ENCODE measurements at places on chromosomes 1 and 21.

DNA sequence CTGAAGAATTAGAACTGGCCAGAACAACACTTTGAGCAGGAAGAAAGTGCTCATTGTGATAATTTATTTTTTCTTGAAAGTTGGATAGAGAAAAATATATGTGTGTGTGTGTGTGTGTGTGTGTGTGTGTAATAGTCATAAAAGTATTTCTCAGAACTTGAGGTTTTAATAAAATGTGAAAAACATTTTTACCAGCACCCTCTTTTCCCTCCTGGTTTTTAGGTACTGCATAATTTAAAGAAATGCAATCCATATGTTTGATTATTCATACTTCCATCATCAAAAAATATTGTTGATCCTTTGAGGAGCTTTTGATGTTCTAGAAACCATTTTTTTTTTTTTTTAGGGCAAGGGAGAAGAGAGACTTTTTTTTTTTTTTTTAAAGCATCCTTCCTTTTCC is 66.8 kb upstream of the JUN start:
- no peak for DNase-seq

- no peak for DNase-seq
These were observed 43.8 kb downstream of the DDR2 start for GRCh38 chr1:162676087-162676486.

GRCh38 chr1:224381880-224382548 is 25.3 kb downstream of the CNIH4 start:
- no peak for DNase-seq

- no peak for DNase-seq
These were observed 30.9 kb downstream of the TRIM11 start for GRCh38 chr1:228375578-228376261.

DNA sequence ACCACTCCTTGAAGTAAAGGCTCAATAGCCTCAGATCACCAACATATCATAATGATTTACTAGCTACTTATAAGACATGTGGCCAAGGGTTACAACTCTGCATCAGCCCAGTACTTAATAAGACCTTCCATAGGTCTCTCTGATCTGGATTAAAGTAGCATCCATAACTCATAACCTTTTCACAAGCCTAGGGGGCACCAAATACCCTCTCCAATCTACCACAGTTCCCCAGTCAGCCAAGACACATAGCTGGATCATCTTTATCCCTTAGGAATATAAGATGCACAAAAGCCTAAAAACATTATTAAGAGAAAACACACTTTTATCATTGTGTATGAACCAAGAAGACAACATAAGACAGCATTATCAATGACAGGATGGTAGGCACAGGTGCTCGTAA is 22.1 kb downstream of the SSX2IP start:
- DNase-seq: no peak

DNA sequence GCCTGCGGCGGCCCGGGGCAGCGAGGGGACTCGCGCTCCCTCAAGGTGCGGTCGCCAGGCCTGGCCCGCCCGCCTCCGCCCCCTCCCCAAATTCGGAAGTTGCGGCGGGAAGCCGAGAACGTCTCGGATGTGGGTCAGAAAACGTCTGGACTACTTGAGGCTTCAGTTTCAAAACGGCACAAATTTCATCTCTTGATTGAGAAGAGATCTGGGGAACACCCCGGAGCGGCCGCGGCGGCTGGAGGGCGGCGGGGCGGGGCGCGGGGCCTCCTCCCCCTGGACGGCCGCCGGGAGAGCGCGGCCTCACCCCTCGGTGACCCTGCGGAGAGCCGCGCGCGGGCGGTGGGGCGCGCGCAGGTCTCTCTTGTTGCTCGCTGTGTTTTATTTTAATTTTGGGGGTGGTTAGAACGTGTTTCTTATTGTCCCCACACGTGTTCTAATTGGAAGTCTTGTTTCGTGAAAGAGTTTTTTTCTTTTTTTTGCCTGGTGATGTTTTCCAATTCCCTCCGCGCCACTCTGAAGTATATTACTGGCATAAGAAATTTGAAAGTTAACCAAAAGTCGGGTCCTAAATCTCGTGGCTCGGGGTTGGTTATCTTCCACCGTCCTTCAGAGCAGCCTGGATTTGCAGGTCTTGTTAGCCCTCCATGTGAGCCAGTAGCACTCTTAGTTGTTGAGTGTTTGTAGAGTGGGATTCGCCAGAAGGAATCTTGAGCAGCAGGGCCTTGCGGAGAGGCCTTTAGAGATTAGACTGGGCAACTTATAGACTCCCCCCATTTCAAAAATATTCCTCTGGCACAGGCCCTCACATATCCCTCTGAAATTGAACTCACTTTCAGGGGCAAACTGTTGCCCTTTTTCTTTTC is 749 bp downstream of the PCBP3 start:
- peak; percentile 27 for DNase-seq

DNA sequence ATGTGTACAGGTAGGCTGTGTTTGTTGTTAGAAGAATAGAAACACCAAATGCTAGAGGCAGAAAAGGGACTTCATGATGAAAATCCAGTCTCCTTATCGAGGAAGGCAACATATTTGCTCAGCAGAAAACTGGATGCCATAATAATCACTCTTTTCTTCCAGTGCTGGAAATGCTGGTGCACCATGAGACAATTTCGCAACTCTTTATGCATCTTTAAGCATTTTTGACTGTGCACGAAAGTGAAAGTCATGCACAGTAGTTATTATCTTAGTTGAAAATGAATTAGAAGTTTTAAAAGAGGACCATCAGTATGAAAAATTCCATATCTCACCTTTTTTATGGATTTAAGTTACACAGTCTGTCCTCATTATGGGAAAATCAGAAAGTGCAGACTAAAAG is 29.1 kb downstream of the SMYD2 start:
- DNase-seq: no peak

GRCh38 chr1:182348961-182349747 is 42.4 kb downstream of the GLUL start:
- DNase-seq: no peak

- DNase-seq: no peak
These were observed 149.0 kb downstream of the IGSF21 start for GRCh38 chr1:18256282-18257235.

- DNase-seq: no peak
These were observed 95.6 kb upstream of the JUN start for GRCh38 chr1:58879464-58879863.

- no peak for DNase-seq
These were observed 40.4 kb downstream of the LDLRAD2 start for GRCh38 chr1:21852282-21853130.

- no peak for DNase-seq
These were observed 10.0 kb downstream of the TPM3 start for GRCh38 chr1:154181944-154182343.

DNA sequence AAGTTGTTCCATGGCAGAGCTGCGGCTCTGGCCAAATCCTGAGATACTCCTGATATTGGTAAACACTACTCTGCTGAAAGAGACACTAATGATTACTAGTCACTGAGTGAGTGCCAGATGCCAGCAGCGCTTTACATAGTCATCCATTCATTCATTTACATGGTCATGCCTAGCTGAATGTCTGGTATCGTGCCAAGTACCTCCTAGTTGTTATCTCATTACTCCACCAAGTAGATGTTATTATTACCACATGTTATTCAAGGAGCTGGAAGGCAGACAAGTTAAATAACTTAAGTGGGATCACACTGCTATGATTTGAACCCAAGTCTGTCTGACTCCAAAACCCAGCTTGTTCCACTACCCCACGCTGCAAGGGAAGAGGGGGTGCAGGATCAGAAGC is 4.7 kb downstream of the OLFML2B start:
- no peak for DNase-seq

GRCh38 chr1:22140694-22141093 is 2.2 kb downstream of the WNT4 start:
- DNase-seq: no peak

GRCh38 chr1:45478121-45478814 is 12.7 kb downstream of the TESK2 start:
- no peak for DNase-seq

GRCh38 chr1:235918032-235918431 is 51.3 kb upstream of the LYST start:
- no peak for DNase-seq

DNA sequence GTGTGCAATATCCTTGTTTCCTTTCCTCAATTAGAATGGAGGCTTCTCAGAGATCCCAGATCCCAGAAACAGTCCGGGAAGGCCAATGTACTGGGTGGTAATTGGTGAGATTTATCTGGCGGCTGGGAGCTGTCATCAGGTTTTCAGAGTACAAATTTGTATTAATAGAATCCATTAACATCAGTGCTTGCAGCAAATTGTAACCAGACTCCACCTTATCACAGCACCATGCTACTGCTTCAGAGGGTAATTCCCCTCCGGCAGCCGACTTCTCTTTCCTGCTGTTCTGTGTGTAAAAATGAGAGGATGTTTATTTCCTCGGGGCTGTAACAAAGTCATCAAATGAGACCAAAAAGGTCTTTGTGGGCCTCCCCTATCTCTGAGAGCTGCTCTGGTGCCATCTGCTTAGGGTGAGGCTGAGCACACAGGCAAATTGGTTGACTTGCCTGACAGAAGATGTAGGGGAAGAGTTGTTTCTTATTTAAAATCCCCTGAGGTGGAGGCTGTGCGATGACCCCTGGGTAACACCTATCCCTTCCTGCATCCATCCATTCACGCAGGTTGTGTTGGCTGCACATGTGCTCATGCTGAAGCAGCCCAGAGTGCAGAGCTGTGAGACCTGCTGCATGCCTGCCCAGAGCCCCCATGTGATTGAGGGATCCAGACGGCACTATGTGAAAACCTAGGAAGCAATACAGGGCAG is 19.2 kb downstream of the NFASC start:
- DNase-seq: no peak

- DNase-seq: no peak
These were observed 162.9 kb upstream of the RAB4A start for GRCh38 chr1:229107972-229108371.

GRCh38 chr1:182087304-182087703 is 25.8 kb upstream of the ZNF648 start:
- DNase-seq: peak; percentile 41

DNA sequence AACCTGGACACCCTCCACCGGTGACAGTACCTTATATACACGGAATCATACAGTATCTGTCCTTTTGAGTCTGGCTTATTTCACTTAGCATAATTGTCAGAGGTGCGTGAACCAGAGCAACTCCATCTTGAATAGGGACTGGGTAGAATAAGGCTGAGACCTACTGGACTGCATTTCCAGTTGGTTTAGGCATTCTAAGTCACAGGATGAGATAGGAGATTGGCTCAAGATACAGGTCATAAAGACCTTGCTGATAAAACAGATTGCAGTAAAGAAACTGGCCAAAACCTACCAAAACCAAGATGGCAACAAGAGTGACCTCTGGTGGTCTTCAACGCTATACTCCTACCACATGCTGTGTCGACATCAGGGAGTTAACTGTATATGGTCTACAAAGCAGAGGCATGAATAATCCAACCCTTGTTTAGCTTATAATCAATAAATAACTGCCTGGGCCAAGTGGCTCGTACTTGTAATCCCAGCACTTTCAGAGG is 1.4 kb upstream of the FDPS start:
- DNase-seq: no peak

- no peak for DNase-seq
These were observed 802.9 kb upstream of the ADAMTS5 start for GRCh38 chr21:27769763-27770162.

DNA sequence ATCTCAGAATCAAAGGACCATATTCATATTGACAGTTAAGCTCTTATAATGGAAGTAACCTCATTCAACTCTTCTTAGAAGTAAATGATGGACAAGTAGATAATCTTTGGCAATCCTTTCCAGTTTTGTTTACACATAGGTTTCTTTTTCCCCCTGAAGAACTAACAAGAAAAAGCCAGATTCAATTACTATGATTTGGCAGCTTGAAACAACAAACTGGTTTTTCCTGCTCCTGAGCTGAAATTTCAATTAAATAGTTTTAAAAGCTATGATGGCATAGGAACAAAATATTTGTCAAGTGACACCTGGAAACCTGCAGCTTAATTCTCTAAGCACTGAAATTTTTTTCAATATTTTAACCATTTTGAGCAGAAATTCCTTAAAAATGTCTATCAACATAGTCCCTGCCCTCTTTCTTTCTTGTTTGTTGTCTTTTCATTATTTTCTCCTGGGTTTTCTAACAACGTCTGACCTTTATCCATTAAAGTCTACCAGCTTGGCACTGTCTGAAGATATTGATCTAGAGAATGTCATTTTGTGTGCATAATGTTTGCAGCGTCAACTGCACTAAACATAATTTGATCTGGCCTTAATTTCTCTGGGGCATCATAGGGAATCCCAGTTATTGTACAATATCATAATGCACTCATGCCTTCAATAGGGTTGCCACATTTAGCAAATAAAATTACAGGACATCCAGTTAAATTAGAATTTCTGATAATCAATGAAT is 4.0 kb upstream of the SLC35A3 start:
- DNase-seq: no peak

DNA sequence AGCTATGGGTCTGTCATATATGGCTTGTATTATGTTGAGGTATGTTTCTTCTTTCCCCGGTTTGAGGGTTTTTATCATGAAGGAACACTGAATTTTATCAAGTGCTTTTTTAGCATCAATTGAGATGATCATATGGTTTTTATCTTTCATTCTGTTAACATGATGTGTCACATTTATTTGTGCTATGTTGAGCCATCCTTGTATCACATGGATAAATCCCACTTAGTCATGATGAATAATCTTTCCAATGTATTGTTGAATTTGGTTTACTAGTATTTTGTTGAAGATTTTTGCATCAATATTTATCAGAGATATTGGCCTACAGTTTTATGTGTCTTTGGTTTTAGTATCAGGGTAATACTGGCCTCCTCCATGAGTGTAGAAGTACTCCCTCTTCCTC is 61.7 kb downstream of the GPR137B start:
- no peak for DNase-seq

- DNase-seq: no peak
These were observed 1.8 kb upstream of the KIF1B start for GRCh38 chr1:10208537-10208936.

GRCh38 chr1:218284377-218284916 is 646 bp upstream of the RRP15 start:
- DNase-seq: no peak

- no peak for DNase-seq
These were observed 109.9 kb downstream of the CASZ1 start for GRCh38 chr1:10686404-10687040.

DNA sequence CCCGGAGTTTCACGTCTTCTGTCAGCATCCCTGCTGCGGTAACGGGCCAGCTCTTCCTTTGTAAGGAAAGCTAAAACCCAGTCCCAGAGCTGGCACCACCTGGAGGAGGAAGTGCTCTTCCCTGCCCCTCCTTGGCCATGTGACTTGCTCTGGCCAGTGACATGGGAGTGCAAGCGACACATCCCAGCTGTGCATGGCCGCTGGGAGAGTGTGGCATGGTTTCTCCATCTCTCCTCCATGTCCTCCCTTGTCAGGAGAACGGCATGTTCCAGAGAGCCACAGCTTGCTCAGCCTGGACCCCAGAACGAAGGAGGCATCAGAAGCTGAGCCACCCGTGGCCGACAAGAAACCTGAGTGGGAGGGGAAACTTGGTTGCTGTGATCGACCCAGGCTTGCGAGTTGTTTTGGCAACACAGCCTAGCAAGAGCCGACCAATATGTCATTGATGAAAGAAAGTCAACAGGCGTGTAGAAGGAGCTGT is 2.7 kb upstream of the PRXL2B start:
- DNase-seq: peak; percentile 65

Measured in central memory CD4-positive, alpha-beta T cell (primary cell).